NAMALWA (cell line): ENCODE measurements at places on chromosomes 12 and 14.

DNA sequence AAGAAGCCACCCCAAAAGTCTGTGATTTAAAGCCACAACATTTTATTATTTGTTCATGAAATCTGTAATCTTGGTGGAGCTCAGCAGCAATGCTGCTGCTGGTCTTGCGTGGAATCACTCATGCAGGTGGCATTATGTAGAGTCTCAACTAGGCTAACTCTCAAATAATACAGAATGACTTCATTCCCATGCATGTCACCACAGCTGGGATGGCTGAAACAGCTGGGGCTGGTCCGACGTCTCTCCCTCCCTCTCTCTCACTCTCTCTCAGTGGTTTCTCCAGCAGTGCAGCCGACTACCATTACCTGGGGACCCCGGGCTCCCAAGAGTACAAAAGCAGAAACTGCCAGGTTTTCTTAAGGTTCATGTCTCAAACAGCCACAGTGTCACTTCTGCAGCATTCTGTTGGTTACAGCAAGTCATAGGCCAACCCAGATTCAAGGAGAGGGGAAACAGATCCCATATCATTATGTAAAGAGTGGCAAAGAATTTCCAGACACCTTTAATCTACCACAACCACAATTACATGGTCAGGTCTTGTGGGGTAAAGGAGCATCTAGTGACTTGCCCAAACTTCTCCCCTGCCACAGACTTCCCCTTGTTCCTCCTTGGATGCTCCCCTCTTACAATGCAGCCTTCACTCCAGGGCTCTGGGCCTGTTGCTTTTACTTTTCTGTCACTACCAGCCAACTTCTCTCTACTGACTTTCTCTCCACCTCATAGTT lies 192.0 kb upstream of the HMGA2 start:
- DNase-seq, result no peak

GRCh38 chr12:7601406-7601805 lies 64.3 kb downstream of the APOBEC1 start:
- no peak for DNase-seq

GRCh38 chr12:51922762-51923505 lies 15.6 kb downstream of the ACVRL1 start:
- DNase-seq, result peak; percentile 43

- DNase-seq, result peak; percentile 12
Measured at GRCh38 chr14:101371799-101372793, 189.2 kb upstream of the DIO3 start.

- no peak for DNase-seq
Measured at GRCh38 chr14:69554500-69554899, 20.2 kb downstream of the CCDC177 start.

DNA sequence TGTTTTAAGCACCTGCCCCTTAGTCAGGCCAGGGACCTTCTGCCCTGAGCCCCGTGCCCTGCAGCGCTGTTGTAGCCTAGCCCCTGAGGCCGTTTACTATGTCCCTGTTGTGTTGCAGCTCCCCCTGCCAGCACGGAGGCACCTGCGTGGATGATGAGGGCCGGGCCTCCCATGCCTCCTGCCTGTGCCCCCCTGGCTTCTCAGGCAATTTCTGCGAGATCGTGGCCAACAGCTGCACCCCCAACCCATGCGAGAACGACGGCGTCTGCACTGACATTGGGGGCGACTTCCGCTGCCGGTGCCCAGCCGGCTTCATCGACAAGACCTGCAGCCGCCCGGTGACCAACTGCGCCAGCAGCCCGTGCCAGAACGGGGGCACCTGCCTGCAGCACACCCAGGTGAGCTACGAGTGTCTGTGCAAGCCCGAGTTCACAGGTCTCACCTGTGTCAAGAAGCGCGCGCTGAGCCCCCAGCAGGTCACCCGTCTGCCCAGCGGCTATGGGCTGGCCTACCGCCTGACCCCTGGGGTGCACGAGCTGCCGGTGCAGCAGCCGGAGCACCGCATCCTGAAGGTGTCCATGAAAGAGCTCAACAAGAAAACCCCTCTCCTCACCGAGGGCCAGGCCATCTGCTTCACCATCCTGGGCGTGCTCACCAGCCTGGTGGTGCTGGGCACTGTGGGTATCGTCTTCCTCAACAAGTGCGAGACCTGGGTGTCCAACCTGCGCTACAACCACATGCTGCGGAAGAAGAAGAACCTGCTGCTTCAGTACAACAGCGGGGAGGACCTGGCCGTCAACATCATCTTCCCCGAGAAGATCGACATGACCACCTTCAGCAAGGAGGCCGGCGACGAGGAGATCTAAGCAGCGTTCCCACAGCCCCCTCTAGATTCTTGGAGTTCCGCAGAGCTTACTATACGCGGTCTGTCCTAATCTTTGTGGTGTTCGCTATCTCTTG lies 7.6 kb downstream of the DLK1 start:
- no peak for DNase-seq

DNA sequence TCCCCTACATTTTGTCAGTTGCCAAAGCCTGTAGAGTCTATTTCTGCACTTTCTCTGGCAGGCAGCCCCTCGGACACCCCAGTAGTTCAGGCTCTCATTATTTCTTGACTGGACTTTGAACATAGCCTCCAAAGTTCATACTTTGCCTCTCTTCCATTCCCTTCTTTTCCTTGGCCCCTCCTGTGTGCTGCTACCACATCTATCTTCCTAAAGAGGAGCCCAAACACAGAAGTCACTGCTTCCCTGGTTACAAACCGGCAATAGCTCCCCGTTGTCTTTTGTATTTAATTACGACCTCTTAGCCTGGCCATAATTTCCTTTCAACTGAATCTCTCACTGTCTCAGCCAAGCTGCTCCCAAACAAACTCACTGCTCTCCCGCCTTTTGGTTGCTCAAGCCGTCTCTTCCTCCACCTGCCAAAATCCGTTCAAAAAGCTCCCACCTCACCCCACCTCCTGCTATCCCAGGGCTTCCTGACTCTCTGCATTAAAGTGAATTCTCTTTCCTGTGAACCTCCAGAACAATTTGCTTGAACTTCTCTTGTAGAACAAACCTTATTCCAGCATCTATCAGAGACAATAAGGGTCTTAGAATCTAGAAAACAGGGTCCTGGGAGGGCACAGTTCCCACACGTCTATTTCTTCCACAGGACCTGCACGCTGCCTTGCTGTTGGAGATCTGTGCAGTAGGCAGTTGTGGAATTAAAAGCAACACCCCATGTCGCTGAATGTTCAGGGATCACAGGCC lies 46.9 kb downstream of the PRMT8 start:
- DNase-seq, result no peak

GRCh38 chr12:127275416-127275815 lies 991.6 kb upstream of the TMEM132C start:
- DNase-seq, result no peak

DNA sequence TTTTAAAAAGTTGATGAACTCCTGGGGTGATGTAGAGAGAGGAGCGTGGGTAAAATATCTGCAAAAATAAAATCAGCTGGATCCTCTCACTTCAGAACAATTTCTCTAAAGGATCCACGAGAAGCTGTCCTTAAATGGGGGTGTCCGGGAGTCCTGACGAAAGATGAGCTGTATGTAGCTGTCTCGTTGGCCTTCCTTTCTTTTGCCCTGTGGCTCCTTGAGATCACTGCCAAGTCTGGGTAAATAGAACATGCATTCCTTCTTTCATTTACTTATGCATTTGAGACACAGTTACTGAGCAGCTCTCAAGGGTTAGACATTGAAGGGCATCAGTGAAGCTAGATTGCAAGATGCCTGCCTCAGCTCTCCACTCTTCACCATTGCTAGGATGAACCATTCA lies 35.2 kb upstream of the TXNRD1 start:
- DNase-seq, result no peak

- DNase-seq, result no peak
Measured at GRCh38 chr14:24226473-24226872, 5.7 kb downstream of the NEDD8 start.

DNA sequence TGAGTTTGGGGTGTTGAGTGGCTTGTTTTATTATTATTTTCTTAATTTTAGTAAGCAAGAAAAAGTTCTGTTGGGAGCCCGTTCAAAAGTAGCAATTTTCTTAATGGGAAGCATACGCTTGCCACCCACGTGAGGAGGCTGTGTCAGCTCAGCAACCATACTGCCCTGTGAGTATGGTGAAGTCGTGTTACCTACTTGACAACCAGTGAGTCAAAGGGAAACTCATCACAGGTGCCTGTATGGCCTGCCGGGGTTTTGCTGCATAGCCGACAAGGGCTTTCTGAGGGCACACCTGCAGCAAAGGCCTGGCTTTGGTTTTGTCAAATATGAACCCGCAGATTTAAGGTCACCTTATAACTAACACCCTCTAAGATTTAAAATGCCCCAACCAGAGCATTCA lies 31.1 kb downstream of the PITPNM2 start:
- peak; percentile 75 for DNase-seq

- peak; percentile 80 for DNase-seq
Measured at GRCh38 chr12:26434299-26435068, 239.1 kb downstream of the SSPN start.

GRCh38 chr12:21599143-21599999 lies 5.3 kb downstream of the GYS2 start:
- DNase-seq, result peak; percentile 79

GRCh38 chr14:104281768-104282301 lies 143.4 kb downstream of the KIF26A start:
- no peak for DNase-seq

DNA sequence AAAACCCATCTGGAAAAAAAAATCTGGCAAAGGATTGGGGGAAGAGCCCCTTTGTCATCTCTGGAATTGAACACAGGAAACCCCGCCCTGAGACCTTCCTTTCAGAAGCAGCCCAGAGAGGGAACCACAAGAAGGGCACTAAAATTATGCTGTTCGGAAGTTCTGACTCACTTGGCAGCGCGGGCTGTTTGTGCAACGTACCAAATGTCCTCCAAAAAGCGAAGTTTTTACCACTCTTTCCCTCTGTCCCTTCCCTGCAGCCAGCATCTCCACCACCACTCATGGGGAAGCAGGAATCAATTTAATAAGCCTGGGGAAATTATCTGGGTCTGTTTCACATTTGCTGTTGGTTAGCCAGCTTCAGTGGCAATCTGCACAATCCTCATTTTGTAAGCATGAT lies 3.2 kb upstream of the SYNE3 start:
- peak; percentile 59 for DNase-seq

DNA sequence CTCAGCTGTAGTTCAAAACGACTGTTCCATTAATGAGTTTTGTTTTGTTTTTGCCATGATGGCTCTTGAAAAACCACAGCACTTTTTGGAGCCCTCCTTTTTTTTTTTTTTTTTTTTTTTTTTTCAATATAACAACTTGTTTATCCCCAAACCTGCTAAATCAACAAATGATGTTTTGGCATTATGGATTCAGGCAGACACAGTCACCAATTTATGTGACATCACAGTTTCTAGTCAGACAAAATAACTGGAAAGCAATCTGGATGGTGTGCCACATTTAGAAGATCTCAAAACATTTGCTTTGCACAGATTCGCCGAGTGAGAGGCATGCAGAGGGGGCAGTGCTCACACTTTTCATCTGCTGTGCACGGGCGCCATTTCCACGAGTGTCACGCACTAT lies 7.9 kb upstream of the RFLNA start:
- no peak for DNase-seq

- no peak for DNase-seq
Measured at GRCh38 chr14:104680056-104680805, 9.2 kb upstream of the INF2 start.

- DNase-seq, result no peak
Measured at GRCh38 chr14:83607682-83608081, 1922.3 kb upstream of the FLRT2 start.

GRCh38 chr14:93744176-93744575 lies 44.1 kb downstream of the PRIMA1 start:
- no peak for DNase-seq

DNA sequence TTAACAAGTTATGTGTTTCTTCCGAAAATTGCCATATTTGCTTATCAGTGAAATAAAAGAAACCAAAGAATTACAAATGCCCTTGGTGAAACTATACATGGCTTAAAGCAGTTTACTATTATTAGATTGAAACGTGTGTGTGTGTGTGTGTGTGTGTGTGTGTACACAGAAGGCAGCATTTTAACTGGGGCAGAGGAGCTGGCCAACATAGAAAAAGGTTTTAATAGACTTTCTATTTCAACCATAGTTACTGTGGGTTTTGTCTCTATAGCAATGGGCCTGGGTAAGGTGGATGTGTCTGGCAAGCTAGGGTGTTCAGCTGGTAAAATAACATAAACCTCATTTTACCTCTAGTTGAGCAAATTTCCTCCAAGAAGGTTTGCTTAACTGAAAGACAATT lies 6.5 kb downstream of the PRICKLE1 start:
- no peak for DNase-seq

- no peak for DNase-seq
Measured at GRCh38 chr14:71905860-71906259, 26.4 kb upstream of the RGS6 start.

DNA sequence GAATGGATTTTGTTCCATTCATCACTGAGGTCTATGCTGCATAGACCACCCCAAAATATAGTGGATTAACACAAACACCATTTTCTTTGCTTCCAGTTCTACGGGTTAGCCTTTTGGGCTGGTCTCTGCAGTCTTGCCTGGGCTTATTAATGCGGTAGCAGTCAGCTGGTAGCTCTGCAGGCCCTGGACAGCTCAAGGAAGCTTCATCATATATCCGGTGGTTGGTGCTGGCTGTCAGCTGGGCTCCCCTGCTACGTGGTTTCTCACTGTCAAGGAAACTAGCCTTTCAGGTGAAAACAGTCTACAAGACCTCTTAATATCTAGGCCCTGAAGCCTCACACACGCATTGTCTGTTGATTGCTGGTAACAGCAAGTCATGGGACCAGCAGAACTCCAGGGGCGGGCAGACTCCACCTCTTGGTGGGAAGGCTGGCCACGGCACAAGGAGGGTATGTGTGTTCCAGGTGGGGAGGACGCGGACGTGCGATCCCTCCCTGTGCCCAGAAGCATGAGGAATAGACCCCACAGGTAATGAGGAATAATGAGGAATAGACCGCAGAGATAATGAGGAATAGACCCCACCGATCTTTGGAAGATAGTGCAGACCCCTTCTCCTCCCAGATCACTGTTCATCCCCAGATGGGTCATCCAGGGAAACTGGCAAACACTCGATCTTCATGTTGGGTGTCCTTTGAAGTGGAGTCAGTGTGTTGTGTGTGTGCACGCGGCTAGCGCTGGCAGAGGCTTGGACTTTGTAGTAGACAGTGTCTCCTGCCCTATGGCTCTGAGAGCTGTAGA lies 13.3 kb downstream of the TSPAN9 start:
- DNase-seq, result no peak

GRCh38 chr12:10385166-10385613 lies 4.7 kb downstream of the KLRK1 start:
- no peak for DNase-seq

DNA sequence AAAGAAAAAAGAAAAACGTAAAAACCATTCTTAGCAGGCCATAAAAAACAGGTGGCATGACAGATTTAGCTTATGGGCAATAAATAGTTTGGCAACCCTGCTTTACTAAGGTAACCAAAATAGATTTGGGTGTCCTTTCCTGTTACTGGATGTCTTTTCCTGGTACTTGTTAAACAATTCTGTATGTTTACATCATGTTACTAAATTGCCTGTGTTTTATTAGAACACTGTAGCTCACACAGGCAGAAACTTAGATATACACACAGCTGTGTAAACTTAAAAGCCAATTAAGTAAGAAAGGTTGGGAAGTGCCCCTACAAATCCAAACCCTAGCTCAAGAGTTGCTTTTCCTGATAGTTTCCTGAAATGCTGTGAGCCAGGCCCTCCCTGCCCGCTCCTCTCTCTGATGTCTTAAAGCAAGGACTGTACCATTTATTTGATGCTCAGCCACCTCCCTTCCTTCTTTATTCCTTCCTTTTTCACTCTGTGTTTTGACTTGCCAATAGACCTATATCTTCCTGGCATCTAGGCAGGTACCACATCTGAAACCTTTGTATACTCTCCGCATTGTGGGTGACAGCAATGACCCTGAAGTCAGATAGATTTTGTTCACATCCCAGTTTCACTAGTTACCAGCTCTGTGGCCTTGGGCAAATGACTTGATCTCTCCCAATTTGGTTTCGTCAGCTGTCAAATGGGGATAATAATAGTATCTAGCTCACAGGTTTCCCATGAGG lies 3.7 kb upstream of the CAMKK2 start:
- DNase-seq, result no peak
